Activated CD4-positive, alpha-beta T cell treated with anti-CD3 and anti-CD28 coated beads, Interleukin-2, amount 50 U/mL, for 4 hours (primary cell): ENCODE measurements at places on chromosomes 13 and 19.

GRCh38 chr19:56351208-56351607, 36.6 kb upstream of the ZSCAN5A start:
- DNase-seq, result no peak

DNA sequence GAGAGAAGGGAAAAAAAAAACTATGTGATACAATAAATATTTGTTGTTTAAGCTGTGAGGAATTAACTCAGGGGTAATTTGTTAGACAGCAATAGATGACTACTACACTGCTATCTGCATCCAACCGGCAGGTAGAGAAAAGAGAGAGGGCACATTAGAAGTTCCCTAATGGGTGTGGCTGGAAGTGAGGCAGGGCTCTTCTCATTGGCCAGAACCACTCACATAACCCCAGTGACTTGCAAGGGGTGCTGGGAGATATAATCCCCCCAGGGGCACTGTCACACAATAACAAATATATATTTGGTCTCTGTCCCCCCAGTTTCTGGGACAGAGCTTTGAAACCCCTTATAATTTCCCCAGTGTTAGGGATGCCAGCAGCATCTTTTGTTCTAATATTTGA, 24.3 kb downstream of the FGF21 start:
- no peak for DNase-seq

DNA sequence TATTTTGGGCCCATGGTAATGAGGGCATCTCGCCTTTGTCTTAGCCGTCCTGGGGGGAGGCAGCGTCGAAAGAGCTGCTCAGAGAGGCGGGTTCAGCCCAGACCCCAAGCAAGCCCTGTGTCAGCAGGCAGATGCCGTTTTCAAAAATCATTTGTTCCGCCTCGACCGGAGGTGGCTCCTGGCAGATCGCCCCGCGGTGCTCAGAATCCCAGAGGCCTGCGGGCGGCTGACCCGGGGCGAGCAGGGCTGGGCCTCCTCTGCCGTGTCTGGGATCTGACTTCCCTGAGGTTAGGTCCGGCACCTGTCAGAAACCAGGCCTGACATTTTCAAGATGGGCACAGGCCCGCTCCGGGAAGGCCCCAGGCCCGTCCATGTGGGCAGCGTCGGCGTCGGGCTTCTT, 36.1 kb downstream of the CRTC1 start:
- no peak for DNase-seq

DNA sequence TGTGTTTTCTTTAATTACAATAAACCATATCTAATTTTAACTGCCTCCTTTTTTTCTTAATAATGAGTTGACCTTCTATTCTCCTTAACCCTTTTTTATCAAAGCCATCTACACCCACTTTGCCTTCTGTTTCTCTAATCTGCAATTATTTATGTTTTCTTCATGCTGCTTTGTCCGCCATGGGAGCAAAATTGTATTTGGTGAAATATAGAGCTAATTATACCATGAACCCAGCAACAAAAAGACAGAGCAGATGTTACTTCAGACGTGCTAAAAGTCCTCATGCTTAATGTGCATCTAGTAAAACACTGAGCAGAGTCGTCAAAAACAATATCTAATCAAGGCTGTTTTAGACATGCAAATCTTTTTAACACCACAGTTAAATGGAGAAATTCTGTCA, 264.7 kb downstream of the DACH1 start:
- DNase-seq, result no peak

- DNase-seq, result no peak
Measured at GRCh38 chr19:44608391-44608821, 5.0 kb upstream of the IGSF23 start.

DNA sequence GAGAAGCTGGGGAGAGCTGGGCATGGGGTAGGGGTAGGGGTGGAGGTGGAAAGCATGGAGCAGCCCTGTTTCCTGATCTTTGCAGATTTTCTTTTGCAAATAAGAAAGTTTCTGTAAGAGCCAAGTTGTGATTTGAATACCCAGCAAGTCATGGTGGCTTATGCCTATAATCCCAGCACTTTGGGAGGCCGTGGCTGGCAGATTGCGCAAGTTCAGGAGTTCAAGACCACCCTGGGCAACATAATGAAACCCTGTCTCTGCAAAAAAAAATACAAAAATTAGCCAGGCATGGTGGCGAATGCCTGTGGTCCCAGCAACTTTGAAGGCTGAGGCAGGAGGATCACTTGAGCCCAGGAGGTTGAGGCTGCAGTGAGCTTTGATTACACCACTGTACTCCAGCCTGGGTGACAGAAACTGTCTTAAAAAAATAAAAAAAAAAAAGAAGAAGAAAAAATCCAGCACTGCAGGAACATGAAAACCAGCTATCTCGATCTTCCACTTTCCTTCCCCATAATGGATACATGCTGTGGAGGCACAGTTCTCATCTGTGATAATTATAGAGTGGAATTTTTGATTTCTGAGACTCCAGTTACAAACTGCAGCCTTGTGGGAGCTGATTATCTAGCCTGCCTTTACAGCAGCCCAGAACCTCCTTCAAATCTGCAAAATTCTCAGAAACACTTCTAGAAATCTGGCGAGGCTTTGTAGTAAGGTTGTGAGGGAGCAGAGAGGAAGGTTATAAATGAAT, 12.1 kb upstream of the TEX26 start:
- DNase-seq, result no peak

DNA sequence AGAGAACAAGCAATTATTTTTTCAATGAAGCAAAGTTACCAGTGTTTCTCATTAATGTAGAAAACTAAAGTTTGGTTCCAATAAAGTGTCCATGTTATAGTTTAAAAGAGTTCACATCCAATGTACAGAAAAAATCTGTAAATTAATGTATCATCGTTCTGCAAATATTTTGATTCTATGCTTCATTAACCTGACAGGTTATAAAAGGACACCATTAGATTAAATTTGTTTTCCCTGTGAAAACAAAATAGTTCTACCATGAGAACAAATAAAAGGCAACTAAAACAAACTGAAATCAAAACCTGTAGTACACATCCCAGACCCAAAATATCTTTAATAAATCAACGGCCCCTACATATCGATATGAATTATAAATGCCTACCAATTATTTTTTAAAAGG, 85.1 kb downstream of the ABCC4 start:
- no peak for DNase-seq

DNA sequence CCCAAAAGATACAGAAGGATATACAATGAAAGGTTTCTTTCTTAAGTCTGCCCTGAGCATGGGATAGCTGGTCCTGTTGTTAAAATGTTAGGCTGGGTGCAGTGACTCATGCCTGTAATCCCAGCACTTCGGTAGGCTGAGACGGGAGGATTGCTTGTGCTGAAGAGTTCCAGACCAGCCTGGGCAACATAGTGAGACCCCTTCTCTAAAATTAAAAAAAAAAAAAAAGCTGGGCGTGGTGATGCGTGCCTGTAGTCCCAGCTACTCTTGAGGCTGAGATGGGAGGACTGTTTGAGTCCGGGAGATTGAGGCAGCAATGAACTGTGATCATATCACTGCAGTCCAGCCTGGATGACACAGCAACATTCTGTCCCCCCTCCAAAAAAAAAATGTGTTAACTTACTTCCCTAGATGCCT, 52.5 kb upstream of the SHKBP1 start:
- no peak for DNase-seq
